ENCODE measurements at places on chromosomes 6 and 20.

DNA sequence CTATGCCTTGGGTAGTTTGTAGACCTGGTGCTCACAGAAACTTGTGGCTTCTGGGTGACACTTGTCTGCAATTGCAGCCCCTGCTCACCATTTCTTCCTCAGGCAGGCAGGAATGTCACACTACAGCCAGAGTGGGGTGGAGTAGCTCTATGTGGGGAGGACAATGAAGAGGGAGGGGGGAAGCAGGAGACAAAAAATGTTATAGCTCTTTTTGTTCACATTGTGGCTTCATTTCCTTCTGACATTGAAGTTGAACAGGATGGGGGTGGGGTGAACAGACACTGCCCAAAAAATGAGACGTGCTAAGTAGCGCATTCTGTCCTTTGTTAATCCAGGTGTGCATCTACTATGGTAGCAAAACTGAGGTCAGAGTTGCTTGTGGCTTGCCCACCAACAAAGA, at the start of gene THEMIS:
Gene THEMIS, minus strand, starts transcription at position 124 of the 400 bp plus-strand sequence. CDS start 126 bp downstream, outside the sequence.
- DNase-seq = no peak

- DNase-seq = no peak
Measured at GRCh38 chr6:14639983-14640599, 522.5 kb downstream of the CD83 start.

- DNase-seq = no peak
Measured at GRCh38 chr6:159951772-159952171, 17.1 kb upstream of the IGF2R start.

DNA sequence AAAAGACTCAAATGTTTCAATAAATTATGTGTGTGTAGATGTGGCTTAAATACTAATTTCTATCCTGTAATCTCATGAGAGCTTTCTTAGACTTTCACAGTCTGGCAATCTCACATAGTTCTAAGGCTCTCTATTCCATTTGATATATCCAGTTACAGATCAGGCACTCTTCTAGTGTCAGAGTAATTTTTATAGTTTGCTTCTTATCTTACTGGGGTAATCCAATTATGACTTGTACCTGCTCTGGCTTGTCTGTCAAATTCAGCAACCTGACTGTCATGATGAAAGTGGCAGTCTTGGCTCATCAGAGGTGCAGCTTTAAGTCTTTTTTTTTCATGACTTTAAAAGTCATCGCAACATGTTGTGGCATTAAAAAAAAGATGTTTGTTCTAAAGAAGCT, 513.2 kb upstream of the MAN1A1 start:
- no peak for DNase-seq

DNA sequence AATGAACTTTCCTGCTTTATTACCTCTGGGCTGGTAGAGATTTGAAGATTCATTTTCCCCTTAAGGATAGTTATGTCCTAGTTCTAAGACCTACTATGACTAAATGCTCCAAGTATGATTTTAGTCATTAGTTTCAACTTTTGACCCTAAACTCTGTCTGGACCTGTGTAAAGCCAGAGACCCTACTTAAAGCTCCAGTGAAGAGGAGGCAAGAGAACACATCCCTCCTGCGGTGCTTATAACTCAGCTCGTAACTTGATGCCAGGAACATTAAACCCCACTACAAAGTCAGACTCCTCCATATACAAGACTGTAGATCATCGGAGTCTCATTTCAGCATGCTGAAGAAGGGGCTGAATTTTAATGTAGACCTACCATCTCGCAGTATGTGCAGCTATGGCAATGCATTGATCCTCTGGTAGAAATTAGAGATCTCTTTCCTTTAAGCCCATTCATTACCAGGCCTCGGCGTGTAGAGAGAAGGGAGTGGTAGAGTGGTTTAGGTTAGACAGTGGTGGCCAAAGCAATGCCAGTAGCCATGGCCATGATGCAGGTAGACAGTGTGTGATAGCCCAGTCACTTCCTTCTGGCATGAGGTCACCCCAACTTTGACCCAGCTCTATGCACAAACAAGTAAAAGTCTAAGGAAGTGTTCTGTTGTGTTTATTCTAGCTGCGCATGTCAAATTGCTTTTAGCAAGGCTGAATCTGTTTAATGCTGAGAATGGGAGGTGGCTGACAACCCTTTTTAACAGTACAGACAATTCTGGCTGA, 34.8 kb upstream of the MYB start:
- no peak for DNase-seq

GRCh38 chr6:163779727-163780284, 365.3 kb downstream of the QKI start:
- DNase-seq = no peak

DNA sequence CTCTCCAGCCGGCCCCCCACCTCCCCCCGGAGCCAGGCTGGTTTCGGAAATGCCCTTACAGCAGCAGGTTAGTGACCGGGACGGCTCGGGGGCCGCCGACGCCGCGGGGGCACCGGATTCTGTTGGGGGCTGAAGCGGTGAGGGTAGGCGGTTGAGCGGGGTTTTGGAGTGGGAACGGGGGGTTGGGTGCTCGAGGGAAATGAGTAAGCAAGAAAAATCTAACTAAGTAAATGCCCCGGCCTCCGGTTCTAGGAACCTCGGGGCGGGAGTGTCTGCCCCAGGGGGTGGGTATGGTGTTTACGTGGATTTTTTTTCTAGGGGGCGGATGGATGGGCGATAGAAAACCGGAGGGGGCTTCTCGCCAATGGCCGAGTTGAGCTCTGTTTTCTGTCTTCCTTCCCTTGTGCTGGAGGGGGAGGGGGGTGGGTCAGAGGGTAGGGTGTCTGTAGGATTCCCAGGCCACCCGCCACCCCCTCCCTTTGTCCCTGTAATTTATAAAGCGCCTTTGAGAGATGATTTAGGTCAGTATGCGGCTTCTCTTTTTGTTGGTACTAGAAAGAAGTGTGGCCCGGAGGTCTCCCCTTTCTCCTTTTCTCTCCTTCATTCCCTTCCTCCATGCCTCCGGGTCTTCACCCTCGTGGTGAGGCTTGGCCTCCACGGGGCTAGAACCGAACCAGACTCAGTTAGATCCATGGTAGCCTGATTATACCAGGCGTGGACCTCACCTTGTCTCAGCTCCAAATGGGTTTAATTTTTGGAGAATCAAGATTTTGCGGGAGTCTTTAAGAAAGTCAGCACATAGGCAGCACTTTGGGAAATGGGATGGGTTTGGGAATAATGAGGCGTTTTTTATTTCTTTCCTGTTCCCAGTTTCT, 2.3 kb downstream of the E2F3 start:
- DNase-seq = peak; percentile 12

- DNase-seq = no peak
Measured at GRCh38 chr6:144729502-144729901, 444.4 kb downstream of the UTRN start.
